LHCN-M2 (cell line): ENCODE measurements at places on chromosomes 5 and 9. TPM values are rescaled to one million over a fixed set of nuclear protein-coding genes. Genes with fewer than 3 reads are reported as not detected.

GRCh38 chr5:177596775-177597238, 3.1 kb upstream of the B4GALT7 start:
- DNase-seq: no peak

GRCh38 chr5:26889815-26890214, 148.6 kb downstream of the CDH9 start:
- DNase-seq: no peak

- DNase-seq: no peak
These were observed 311.0 kb downstream of the AGTPBP1 start for GRCh38 chr9:85430659-85431338.

DNA sequence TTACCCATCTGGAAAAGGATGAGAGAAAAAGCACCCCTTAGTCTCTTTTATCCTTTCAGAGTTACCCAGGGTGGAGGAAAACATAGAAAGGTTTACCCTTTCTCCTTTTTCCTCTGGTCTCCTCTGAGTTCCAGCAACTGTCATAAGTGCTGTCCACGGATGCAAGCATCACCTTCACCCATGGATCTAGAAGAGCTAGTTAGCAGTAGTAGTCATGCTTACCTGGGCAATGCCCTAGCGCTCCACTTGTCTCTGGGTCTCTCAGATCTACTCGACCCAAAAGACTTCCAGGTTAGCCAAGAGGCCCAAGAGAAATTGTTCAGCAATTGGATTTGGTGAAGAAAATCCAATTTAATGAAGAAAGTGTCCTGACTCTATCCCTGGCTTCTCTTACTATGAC, 656.2 kb upstream of the PTPRD start:
- DNase-seq: peak; percentile 0

- no peak for DNase-seq
These were observed 254.2 kb upstream of the SLC24A2 start for GRCh38 chr9:20043035-20043434.

GRCh38 chr9:121268851-121269641, 1.1 kb downstream of the GSN start:
- peak; percentile 67 for DNase-seq

DNA sequence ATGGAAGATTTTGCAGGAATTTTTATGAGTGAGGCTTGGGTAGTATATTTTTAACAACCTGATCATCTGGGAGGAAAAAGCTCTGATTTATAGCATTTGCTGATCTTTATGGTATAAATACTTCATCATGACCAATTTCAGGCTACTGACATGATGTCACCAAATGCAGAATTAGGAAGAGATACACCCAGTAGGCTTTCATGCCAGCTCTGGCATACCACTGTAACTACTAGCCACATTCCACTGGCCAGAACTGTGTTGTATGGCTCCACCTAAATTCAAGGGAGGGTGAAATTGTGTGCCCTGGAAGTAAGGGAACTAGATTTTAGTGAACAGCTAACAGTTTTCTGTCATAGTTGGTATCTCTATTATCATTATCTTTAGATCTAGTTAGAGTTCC, 17.6 kb downstream of the AP3S1 start:
- DNase-seq: no peak

DNA sequence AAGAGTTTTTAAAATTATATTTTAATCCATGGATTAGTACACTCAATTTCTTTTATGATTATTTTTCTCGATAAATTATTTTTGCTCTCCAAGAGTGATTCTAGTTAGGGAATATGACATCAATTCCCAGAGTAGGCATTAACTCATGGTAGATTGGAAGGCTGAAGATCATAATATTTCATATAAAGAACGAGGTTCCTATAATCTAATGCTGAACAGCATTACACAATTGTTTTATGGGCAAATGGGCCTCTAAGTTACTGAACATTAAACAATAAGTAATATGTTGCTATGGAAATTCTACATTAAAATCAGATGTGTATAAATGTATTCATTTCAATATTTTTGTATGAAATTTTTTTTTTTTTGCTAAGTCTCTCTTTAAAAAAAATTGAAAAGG, 140.3 kb downstream of the ZNF608 start:
- no peak for DNase-seq

DNA sequence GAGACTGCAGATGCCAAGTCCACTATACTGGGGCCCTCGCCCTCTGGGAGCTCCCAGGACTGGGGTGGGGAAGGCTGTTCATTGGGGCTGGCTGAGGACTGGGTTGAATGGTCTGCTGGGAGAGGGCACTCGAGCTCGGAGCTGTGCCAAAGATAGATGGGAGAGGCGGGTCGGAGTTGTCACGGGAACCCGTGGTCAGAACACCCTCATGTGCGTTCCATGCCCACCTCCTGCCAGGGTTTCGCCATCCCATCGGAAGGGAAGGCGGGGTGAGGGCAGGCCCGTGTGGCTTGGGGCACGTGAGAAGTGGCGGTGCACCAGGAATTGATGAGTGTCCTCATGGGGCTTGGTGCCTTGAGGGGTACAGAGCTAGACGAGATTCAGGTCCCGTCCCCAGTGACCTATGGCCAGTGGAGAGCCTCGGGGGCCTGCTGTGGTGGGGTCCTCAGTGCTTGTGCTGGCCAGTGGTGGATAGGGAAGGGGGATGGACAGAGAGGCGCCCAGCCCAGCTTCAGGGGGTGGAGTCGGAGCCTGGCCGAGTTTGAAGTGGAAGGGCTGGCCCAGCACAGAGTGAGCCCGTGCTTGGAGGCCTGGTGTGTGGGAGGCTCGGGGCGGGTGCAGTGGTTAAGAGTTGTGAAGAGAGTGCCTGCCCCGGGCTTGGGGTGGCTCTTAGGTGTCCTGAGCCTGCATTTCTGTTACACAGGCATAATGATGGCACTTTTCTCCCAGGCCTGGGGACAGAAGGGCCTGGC, 4.3 kb downstream of the CACFD1 start:
- DNase-seq: no peak

- no peak for DNase-seq
These were observed 68.3 kb downstream of the CHSY3 start for GRCh38 chr5:129972465-129973141.

GRCh38 chr5:162274679-162275078, 207.1 kb downstream of the GABRG2 start:
- DNase-seq: no peak

DNA sequence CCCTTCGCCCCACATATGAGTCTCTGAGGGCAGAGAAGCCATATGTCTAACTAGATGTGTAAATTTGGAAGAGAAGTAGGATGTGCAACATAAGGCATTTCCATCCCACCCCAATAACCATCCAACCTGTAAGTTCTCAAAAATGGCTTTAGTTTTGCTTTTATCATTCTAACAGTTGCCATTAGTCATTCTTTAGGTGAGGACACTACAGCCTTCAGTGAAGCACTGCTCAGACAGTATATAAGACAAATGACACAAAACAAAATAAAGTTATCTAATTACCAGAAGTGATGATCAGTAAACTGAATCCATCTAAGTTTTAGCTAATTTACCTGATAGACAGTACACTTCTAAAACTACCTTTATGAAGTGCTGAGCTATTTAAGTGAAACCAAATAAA, 23.9 kb downstream of the MLLT3 start:
- no peak for DNase-seq

DNA sequence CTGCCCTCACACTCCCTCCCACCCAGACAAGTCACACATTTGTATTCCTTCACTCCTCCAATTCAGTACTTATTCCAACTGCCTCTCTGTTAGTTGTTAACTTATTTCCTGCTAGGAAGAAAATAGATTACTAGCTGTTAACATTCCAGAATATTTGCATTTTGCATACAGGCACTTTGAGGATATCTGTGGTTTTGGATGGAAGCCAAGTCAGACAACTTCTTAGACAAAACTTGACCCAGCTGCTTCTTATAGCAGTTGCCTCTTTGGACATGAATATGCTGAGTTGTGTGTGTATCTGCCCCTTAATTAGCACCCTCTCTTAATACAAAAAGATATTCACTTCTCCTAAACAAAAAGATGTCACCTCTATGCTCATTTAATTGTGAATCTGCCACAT, 1280.6 kb upstream of the ACO1 start:
- peak; percentile 32 for DNase-seq

DNA sequence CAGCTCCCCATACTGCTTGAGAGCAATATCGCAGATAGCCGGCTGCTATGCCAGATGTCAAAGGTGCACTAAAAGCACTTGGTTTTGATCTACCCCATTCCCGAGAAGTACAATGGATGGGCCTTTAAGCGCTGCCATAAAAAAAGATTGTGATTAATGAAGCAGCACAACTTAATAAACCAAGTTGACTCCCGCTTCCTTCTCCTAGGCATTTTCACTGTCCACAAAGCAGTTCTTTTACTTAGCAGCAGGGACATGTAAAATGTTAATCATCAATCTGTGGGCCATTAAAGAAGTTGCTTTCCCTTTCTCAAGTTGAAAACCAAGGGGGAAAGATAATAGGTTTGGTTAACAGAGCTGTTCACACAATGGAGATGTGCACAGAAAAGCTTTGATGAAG, 176.4 kb downstream of the TRPM6 start:
- DNase-seq: no peak

GRCh38 chr9:127187231-127187956, 65.0 kb upstream of the ANGPTL2 start:
- peak; percentile 97 for DNase-seq

DNA sequence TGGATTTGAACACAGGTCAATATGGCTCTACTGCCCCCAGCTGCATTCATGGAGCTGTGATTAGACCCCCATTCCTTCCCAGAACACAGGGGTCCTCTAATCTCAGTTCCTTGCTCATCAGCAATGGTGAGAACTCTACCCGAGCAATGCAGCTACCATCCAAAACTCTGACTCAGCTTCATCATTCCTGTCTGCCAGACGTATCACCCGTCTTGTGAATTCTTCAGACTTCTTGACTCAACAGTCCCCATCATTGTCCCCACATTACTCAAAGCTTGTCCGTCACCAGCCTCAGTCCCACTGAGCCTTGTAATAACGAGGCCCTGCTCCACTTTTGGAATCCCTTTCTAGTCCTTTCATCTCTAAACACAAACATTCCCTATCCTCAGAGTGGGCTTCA, 36.3 kb upstream of the STX17 start:
- no peak for DNase-seq

DNA sequence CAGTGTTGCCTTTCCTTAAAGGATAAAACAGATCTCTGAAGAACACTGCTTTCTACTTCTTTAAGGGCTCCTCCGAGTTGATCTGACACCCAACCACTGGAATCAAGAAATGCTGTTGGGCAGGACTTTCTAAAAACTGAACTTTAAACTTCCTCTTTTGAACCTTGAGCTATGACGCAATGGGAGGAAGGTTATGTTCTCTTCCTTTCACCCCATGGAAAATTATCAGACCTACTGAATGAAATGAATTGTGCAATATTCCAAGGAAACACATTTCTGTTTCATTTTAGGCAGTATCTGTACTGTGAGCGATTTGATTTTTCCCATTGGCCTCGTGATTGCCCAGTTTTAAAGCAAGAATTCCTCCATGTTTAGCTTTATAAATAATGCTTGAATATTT, 206.0 kb upstream of the PRR16 start:
- DNase-seq: no peak

GRCh38 chr5:93582677-93583438, at the start of gene NR2F1:
TSS of gene NR2F1 (plus strand) at chr5:93583222. CDS start at chr5:93585024, 1,802 bp downstream.
- peak; percentile 97 for DNase-seq

DNA sequence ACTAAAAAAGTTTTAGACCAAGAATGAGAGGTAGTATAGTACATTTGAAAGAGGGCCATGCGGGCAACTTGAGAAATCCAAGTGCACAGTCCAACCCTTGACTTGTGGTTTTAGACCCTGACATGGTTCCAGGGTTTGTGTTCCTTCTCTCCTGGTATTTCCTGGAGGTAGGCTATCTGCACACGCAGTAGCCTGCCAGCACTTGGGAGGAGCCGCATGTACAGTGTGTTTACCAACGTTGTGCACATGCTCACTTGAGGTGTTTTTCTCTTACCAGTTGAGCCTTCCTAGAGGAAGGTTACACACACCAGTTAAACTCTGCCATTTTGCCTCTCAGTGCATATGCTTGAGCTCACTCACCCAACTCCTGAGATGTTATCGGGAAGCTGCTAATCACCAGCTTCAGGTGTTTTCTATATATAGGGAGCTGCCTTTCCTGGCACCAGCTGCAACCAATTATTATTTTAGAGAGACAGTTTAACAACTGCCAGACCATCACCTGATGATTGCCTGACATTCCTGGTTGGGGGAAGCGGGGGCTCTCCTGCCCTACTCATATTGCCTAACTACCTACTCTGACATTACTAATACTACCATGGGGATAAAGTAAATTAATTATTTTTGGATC, 593.4 kb upstream of the TUSC1 start:
- no peak for DNase-seq

DNA sequence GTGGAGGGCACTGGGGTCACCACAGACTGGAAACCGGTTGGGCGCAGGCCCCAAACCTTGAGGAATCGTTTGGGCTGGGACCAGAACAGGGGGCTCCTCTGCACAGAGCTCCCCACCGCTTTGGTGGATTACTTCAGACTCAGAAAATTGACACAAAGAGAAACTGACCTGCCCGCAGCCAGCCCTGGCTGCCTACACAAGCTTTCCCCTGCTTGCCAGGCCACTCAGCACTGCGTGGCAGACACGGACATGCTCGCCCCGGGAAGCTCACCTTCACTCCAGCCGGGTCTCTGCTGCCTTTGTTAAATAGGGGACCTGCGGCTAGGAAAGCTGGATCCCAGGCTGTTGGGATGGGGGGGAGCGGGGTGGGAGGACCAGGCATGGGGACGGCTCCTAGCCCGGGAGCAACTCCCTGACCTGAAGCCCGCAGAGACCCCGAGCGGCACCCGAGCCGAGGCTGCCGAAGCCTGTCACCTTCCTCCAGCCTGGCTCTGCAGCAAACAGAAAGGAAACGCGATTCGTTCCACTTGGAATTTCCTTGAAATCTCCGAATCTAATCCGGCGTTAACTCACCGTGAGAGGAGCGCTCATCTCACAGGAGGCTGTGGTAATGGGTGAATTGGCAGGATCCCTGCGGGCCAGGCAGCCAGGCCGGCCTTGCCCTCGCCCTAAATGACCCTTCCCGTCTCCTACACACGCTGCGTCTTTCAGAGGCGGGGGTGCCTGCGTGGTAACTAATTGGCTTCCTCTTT, 8.8 kb downstream of the PAX5 start:
- DNase-seq: no peak

SLC34A1 gene
- total RNA-seq: not detected in 2 replicates

JAKMIP2 gene
- 0.06 and 0.52 TPM in 2 replicates for total RNA-seq

SPATA31D4 gene
- not detected in 2 replicates for total RNA-seq

PCSK5 gene
- total RNA-seq: 8.2 and 11.9 TPM in 2 replicates

BNIP1 gene
- total RNA-seq: 15.8 and 17.4 TPM in 2 replicates

SLC4A9 gene
- not detected in 2 replicates for total RNA-seq

PCDHGA6 gene
- total RNA-seq: 0.77 and 0.98 TPM in 2 replicates

GADD45G gene
- total RNA-seq: 0.92 TPM in 1 of 2 replicates, not detected in the other

PDGFRB gene
- 7.9 and 8.7 TPM in 2 replicates for total RNA-seq

FGD3 gene
- total RNA-seq: not detected in 2 replicates

NEURL1B gene
- 12.3 and 14.6 TPM in 2 replicates for total RNA-seq

GFI1B gene
- total RNA-seq: 0.06 TPM in 1 of 2 replicates, not detected in the other

DYNC2I2 gene
- total RNA-seq: 160 and 162 TPM in 2 replicates

FOXD4L6 gene
- total RNA-seq: 0.38 TPM in 1 of 2 replicates, not detected in the other

PCDHA9 gene
- 0.06 TPM in 1 of 2 replicates, not detected in the other for total RNA-seq

LCN10 gene
- not detected in 2 replicates for total RNA-seq

ANP32B gene
- total RNA-seq: 9.9 and 15.7 TPM in 2 replicates

SHROOM1 gene
- 13.3 and 13.4 TPM in 2 replicates for total RNA-seq

CRB2 gene
- total RNA-seq: not detected in 2 replicates

ROPN1L gene
- 1.1 and 1.3 TPM in 2 replicates for total RNA-seq

PCDHGA7 gene
- 0.57 and 0.77 TPM in 2 replicates for total RNA-seq
